Bone marrow (tissue), 2 donors: ENCODE measurements at places on chromosomes 1 and 21.

- DNase-seq = no peak
These were observed 19.1 kb upstream of the QSOX1 start for GRCh38 chr1:180135535-180135934.

GRCh38 chr1:201145132-201145531, 9.1 kb downstream of the TMEM9 start:
- DNase-seq = no peak

DNA sequence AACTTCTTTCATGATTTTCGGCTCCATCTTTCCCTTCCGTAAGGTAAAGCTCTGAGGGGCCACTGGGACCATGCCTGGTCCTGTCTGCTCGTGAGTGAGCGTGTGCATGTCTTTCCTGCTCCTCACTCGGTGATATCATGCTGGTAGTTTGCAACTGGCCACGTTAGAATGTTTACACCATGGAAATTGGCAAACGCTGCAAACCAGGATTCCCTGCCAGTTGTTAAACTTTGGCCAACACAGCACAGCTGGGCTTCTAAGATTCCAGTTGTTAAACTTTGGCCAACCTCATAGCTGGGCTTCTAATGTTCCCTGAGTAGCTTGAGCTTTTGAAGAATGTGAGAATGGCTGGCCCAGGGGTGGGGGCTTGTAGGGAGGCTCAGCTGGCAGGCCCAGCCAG, 68.0 kb upstream of the ACTL8 start:
- no peak for DNase-seq

- no peak for DNase-seq
These were observed 58.6 kb downstream of the FMO4 start for GRCh38 chr1:171372418-171373084.

- DNase-seq = peak; percentile 42
These were observed 79.0 kb upstream of the NFASC start for GRCh38 chr1:204791453-204792353.
